ENCODE measurements at places on chromosomes 2 and 18.

DNA sequence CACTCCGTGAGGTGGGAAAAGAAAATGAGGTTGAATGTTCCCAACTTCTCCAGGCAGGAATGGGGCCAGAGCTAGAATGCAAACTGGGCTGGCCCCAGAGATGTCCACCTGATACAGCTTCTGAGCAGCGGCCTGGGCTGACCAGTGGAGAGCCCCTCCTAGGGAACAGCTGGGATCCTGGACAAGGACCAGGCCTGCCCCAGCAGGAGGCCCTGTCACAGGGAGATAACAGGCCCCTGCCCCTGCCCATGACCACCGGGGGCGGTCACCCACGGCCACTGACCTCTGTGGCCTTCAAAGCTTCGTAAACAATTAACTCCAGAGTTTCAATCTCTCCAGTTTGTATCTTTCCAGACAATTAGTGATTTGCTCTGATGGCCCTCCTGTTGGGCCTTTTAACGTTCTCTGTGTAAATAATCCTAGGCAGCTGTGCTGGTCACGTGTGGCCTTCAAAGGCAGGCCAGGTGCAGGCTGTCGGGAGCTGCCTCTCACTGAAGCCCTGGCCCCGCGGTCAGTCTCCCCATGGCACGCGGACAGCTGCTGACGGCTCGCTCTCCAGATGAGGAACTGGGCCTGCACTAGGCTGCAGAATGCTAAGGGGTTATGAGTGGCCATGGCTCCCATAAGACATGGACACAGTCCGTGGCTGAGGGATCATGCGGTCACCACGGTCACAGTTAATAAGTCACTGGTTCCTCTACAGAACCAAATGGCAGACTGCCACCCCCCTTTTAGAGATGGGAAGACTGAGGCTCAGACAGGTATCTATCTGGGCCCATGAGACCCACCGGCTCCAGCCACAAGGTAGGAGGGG lies 9.2 kb downstream of the HS6ST1 start:
- DNase-seq, result no peak

- DNase-seq, result no peak
Measured at GRCh38 chr2:216012133-216012829, 1.1 kb downstream of the MREG start.

DNA sequence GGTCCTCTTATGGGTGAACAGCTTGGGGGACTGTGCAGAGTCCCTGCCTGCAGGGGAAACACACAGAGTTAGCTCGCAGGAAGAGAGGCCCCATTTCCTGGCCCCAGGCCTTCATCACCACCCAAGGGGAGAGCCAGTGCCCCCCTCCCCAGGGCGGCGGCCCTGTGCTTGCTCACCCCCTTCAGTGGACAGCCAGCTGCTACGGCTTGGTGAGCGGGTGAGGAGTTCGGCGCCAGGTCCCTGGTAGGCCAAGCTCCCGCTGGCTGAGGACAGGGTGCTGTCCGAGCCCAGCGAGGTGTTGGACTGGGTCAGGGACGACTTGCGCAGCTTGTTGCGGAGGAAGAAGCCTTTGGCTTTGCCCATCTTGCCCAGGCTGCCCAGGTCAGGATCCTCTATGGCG lies 17.2 kb upstream of the SFXN5 start:
- no peak for DNase-seq

DNA sequence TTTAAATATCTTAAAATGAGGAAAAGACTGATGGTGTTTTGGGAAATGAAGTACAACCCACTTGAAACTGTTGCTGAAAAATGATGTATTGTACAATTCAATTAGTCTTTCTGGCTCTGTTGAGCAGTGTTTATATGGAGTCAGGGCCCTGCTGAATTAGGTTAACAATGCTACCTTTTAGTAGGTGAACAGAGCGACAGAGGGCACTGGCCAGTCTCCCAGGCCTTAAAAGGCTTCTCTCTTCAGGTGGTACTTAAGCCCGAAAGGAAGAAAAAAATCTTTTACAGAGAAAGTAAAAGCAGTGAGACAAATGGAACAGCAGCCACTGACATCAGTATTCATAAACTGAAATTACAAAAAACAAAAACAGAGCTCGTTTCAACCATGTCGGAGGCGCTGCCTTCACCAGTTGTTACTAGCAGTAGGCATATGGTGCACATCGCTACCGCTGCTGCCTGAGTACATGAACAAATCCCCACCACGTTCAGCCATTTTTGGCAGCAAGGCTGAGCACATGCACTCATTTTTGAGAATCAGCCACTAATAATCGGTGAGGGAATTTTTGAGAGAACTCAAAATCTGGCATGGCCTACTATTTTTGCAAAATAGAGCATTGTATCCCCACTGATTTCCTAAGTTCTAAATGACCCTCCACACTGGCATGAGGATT lies 91.8 kb downstream of the PLEKHM3 start:
- DNase-seq, result no peak
